NCI-H345 (cell line): ENCODE measurements at places on chromosomes 7 and 10.
A peak's percentile ranks its signal among the peaks of the same experiment; 100 is the strongest.

DNA sequence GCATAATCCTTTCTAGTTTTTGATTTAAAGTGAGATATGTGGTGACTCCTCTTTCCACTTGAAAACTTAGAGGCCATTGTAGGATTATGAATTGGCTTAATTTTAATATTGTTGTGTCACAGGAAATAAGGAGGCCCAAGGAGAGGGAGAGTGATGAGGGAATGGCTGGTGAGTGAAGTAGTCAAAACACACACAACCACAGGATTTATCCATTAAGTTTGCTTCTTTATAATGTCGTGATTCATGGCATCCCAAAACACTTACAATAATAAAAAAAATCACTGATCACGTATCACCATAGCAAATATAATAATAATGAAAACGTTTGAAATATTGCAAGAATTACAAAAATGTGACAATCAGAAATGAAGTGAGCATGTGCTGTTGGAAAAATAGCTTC, 1215.5 kb upstream of the LRRTM3 start:
- no peak for DNase-seq

- no peak for DNase-seq
Observed at GRCh38 chr10:72027498-72027897, 60.9 kb downstream of the SPOCK2 start.

- DNase-seq: peak; percentile 52
Observed at GRCh38 chr10:35640474-35640873, 1.6 kb downstream of the FZD8 start.

- DNase-seq: no peak
Observed at GRCh38 chr10:18463673-18464211, 187.6 kb downstream of the NSUN6 start.

DNA sequence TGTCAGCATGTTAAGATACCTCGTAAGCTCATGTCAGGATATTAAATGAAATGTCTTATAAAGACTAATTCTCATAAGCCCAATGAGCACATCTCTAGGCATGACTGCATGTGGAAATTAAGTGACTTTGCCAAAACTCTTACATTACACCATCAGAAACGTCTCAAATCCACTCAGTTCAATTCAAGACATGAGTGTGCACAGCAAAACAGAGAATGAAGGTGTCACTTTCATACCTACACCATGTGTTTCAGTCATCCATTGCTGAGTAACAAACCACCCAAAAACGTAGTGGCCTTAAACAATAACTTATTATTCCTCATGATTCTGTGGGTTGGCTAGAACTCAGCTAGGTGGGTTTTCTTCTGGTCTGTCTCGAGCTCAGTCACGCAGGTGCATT, 99.8 kb downstream of the ATE1 start:
- no peak for DNase-seq
